T-helper 2 cell treated with Interferon-gamma antibody and Interleukin-4, amounts not matched to agents 100 ng/mL and 5 ng/mL, for 36 hours (primary cell): ENCODE measurements at places on chromosomes 2 and 18. TPM values are rescaled to one million over a fixed set of nuclear protein-coding genes. Genes with fewer than 3 reads are reported as not detected.

Gene TNS1
- 0.18 and 0.36 TPM in 2 replicates for total RNA-seq

Gene TNP1
- not detected in 2 replicates for total RNA-seq

Gene CDH20
- total RNA-seq, result not detected in 2 replicates

Gene C2orf81
- total RNA-seq, result 1.0 and 1.5 TPM in 2 replicates

Gene HOXD11
- not detected in 2 replicates for total RNA-seq

Gene DSG2
- 1.2 and 1.3 TPM in 2 replicates for total RNA-seq

Gene YWHAQ
- 277 and 286 TPM in 2 replicates for total RNA-seq

Gene EVA1A
- not detected in 2 replicates for total RNA-seq

Gene SLC11A1
- 0.16 and 0.27 TPM in 2 replicates for total RNA-seq

Gene POMC
- 3.0 and 4.1 TPM in 2 replicates for total RNA-seq

Gene NTSR2
- not detected in 2 replicates for total RNA-seq

Gene VWA3B
- not detected in 2 replicates for total RNA-seq

Gene ANKRD62
- total RNA-seq, result not detected in 2 replicates
